ENCODE measurements at places on chromosomes 5 and 9.

- no peak for DNase-seq
Measured at GRCh38 chr5:7548596-7548995, 152.7 kb downstream of the ADCY2 start.

GRCh38 chr5:169013846-169014245 is 287.1 kb downstream of the SLIT3 start:
- no peak for DNase-seq

DNA sequence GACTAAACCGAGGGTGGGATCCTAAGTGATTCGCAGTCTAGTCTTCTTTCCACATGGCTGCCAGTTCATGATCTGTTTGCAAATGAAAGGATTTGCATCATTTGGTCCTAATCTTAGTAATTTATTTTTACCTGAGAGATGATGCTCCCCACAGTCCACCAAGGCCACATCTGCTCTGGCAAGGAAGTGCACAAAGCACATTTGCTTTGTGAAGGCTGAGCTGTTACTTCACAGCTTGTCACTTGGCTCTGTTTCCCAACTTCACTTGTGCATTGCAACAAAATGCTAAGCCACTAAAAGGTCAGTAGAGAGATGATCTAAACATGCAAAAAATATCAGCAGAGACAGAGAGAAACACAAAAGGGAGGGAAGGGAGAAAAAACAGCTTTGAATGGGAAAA is 128.5 kb upstream of the VLDLR start:
- no peak for DNase-seq

DNA sequence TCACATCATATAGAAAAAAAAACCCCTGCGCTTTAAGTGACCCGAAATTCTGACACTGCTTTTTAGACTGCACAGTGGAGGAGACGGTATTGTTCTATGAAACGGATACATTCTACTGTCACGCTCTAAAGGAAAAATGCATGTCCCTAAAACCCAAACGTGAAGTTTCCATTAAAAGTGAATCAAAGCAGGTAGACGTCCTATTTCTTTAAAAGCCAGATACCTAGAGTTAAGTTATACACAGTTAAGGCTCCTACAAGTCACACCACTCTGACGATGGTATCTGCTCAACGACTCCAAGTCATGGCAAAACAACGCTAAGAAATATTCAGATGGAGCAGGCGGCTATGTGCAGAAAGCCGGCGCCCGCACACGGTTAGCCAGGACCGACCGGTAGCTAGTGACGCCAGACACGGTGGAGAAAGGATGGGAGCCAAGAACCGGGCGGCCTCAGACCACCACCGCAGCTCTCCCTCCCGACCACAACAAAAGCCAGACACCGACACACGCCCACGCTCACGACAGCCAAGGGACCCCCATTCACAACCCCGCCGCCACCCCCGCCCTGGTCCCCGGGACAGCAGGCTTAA is 734 bp downstream of the SKP1 start:
- no peak for DNase-seq

DNA sequence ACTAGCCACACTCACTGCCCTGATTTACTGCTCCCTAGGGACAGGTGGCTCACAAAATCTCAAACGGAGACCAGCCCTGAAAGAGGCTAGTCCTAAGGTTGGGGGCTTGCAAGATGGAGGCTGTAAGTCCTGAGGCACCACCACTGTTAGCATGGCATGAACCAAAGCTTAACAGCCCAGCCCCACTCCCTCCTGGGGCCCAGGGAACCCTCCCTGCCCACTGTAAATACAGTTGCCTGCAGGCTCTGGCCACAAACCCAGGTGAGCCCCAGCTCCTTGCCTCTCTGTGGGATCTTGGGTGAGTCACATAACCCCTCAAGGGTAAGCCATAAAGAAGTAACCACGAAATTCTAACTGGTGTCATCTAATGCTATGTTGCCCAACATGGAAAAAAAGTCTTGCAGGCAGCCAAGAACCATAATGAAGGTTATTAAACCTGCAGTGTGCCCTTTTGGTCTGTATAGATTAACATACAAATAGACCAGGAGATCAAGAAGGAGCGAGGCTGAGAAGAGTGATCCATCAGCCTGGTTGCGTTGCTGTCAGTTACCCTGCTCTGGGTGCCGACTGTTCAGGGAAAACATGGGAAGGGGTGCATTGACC is 1.7 kb upstream of the POMT1 start:
- DNase-seq, result no peak

GRCh38 chr9:112445196-112445595 is 41.4 kb upstream of the KIAA1958 start:
- no peak for DNase-seq

- no peak for DNase-seq
Measured at GRCh38 chr9:85042981-85043647, 373.6 kb downstream of the NTRK2 start.

- peak; percentile 35 for DNase-seq
Measured at GRCh38 chr5:116778032-116778431, 203.4 kb upstream of the SEMA6A start.

DNA sequence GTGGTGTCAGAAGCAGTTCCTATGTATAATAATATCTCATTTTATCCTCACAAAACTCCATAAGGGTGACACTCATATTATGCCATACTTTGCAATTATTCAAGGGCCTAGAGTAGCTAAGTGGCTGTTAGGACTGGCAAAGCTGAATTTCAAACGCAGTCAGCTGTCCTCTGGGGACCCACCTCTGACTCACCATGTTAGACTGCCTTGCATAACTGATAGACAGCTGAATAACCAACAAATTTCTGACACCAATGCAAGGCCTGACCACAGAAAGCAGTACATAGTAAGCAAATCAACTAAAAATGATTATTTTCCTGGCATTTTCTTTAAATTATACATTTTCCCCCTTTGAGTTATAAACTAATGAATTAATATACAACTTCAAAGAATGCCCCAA is 251.6 kb upstream of the PTGER4 start:
- DNase-seq, result no peak

- no peak for DNase-seq
Measured at GRCh38 chr9:16281707-16282106, 588.8 kb downstream of the BNC2 start.

DNA sequence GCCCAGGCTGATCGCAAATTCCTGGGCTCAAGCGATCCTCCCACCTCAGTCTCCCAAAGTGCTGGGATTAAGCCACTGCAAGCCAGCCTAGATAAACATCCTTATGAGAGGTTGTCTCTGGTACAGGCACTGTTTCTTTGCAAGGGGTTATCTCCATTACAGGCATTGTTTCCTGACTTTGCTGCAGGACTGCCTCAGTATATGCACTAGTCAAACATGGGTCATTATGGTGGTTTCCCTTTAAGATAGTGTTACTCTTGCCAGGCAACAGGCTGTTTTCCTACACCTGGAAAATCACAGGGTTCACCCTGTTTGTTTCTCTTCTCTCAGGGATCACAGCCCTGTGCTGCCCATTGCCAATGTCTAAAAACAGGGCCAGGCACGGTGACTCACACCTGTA is 7.8 kb upstream of the CLTB start:
- no peak for DNase-seq

DNA sequence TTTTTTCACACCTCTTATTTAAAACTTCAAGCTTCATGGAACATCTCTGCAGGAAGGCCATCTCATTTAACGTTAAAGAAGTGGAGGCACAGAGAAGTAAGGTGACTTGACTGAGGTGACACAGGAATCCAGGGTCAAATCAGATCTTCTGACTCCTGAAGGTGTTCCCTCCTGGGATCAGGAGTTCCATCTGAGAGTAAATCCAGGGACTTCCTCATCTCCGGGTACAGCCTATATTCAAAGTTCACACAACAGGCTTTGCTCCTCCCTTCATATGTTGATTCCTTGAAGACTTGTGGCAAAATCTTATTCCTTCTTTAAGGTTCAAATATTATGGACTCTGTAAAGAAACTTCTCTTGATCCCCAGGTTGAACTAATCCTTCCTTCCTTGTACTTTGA is 313.1 kb upstream of the CLINT1 start:
- no peak for DNase-seq

All from NCI-H446 treated with DMSO at 0.1 percent for 48 hours (cell line).